ENCODE measurements at places on chromosomes 4 and X.
A peak's percentile ranks its signal among the peaks of the same experiment; 100 is the strongest.

- peak; percentile 3 for DNase-seq
These were observed 23.9 kb upstream of the TMSB4X start for GRCh38 chrX:12950851-12951594.

GRCh38 chr4:14337892-14338584 lies 664.2 kb upstream of the CPEB2 start:
- no peak for DNase-seq

DNA sequence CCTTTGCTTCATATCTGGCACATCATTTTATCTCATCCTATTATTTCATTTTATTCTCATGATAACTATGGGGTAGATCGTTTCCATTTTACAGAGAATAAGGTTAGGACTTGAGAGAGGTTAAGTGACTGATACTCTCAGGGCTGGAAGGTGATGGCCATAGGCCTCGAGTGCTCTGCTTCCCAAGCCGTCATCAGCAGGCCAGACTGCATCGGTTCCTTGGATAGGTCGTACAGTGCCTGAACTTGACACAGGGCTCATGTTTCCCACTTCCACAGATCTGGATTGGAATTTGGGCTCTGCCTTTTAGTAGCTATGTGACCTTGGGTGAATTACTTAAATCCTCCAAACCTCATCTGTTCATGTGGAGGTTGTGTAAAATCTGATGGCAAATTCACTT lies 81.4 kb downstream of the TMEM131L start:
- DNase-seq, result peak; percentile 35

GRCh38 chr4:914531-914930 lies 17.6 kb downstream of the GAK start:
- DNase-seq, result no peak

- no peak for DNase-seq
These were observed 17.8 kb downstream of the TIGD2 start for GRCh38 chr4:89129080-89129640.

All from NCI-H2171 treated with DMSO at 0.1 percent for 48 hours (cell line).